Body of pancreas (tissue), 4 donors: ENCODE measurements at places on chromosomes 4 and X.

- DNase-seq, result no peak
Observed at GRCh38 chrX:32455704-32456103, 755.6 kb downstream of the DMD start.

DNA sequence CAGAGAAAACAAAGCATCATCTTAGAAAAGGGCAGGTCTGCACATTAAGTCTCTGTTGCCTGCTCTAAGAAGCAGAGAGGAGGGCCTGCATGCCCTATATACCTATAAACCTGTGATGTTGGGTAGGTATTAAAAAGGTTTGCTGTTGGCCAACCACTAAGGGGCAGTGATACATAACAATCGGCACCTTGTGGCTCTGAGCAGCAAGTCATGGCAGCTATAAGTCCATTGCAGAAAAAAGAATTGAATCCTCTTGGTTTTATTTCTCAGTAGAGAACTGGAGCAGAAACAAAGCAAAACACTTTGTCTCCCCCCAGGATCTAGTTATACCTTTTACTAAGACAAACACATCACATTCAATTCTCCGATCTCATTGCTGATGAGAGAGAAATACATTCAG, 1364.4 kb downstream of the STIM2 start:
- peak; percentile 9 for DNase-seq

GRCh38 chr4:74456056-74456744, 11.3 kb downstream of the AREG start:
- DNase-seq, result no peak

GRCh38 chrX:151680805-151681204, 14.5 kb upstream of the PRRG3 start:
- peak; percentile 63 for DNase-seq

- no peak for DNase-seq
Observed at GRCh38 chrX:11678158-11678557, 12.4 kb upstream of the ARHGAP6 start.

GRCh38 chr4:99013884-99014523, 18.5 kb downstream of the METAP1 start:
- DNase-seq, result no peak

- no peak for DNase-seq
Observed at GRCh38 chr4:16457944-16458343, 231.7 kb upstream of the TAPT1 start.

DNA sequence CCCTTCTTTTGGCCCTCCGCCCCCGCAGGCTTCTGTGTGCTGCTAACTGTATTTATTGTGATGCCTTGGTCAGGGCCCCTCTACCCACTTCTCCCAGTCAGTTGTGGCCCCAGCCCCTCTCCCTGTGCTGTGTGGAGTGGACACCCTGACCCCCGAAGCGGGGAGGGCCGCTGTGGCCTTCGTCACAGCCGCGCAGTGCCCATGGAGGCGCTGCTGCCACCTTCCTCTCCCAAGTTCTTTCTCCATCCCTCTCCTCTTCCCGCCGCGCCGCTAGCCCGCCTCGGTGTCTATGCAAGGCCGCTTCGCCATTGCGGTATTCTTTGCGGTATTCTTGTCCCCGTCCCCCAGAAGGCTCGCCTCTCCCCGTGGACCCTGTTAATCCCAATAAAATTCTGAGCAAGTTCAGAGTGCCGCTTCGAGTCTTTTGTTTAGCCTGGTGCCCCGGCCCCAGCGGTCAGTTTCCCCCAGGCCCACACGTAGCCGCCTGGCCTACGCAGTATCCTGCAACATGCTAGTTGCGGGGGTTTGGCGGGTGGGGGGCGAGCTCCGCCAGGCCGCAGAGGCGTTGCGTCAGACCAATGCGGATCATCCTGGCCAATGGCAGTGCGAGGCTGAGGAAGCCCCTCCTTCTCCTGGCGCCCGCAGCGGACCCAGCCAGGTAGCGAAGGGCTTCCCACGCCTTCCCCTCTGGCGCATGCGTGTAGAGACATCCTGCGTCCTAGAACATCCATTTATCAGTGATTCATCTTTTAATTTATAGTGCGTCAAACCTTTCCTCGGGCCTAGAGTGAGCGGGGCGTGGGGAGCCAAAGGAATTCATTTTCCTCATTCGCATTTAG, 5.6 kb upstream of the KANTR start:
- peak; percentile 88 for DNase-seq

DNA sequence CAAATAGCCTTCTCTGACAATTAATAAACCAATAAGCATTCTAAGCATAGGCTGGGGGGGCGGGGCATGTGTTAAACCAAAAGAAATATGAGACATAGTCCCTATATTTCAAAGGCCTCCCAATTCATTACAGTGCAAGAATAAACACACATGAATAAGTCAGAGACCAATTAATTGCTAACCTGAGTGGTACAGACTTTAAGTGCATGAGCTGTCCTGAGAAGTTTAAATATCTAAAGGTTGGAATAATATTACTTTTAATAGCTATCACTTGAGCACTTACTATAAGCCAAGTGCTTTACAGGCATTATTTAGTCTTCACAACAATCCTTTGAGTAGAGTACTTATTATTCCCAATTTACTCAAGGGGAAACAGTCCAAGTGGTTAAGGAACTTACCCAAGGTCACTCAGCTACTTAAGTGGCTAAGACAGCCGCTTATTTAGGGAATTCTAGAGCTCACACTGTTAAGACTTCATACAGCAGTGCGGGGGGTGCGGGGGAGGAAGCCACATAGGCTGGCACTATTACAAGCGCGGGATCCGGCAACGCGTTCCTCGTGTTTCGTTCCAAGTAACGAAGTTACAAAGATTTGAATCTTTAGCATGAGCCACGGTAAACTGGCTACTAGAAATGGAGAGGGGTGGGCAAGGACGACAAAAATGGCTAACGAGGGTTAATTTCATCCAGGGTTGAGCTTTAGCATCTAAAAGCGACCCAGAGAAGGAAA, 1.4 kb downstream of the THOC2 start:
- DNase-seq, result no peak

DNA sequence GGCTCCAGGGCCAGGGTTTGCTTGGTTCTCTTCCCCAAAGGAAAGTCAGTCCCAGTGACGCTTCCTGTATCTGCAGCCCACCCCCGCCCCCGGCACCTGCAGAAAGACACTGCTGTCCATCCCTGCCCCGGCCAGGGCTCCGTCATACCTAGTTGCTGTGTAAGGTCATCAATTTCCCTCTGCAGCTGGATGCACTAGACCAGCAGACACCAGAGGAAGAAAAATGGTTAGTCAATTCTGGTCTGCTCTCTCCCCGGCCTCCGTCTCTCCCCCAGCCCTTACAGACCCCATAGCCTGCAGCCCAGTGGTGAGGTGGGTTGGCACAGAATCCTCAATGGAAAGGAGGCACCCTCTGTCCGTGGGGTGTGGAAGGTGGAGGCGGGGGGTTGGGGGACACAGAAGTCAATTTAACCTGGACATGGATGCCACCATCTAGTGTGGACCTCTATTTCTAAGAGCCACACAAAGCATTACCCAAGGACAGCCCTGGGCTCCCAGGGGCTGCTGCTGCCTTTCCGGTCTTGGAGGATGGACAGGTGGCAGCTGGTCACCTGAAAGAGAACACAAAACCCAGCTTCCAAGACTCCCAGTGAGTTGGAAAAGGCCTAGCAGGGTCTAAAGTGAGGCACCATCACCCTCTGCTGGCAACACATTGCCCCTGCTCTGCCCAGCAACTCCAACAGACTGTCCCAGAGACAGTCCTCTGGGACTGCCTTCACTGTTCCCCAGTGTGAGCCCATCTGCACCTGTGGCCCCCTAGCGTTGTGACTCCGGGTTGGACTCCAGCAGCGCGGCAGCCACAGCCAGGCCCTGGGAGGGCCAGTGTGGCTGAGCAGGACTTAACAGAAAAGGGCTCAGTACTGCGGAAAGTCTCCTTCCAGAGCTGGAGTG, 40.2 kb upstream of the NHSL2 start:
- DNase-seq, result no peak

GRCh38 chr4:75555294-75556164, at the start of gene ODAPH:
TSS of gene ODAPH (plus strand) at chr4:75556066. CDS start at chr4:75556083, 17 bp downstream.
- no peak for DNase-seq

GRCh38 chr4:173546776-173547175, 16.7 kb upstream of the HAND2 start:
- DNase-seq, result no peak

- DNase-seq, result no peak
Observed at GRCh38 chr4:123427951-123428350, 31.4 kb downstream of the SPRY1 start.

DNA sequence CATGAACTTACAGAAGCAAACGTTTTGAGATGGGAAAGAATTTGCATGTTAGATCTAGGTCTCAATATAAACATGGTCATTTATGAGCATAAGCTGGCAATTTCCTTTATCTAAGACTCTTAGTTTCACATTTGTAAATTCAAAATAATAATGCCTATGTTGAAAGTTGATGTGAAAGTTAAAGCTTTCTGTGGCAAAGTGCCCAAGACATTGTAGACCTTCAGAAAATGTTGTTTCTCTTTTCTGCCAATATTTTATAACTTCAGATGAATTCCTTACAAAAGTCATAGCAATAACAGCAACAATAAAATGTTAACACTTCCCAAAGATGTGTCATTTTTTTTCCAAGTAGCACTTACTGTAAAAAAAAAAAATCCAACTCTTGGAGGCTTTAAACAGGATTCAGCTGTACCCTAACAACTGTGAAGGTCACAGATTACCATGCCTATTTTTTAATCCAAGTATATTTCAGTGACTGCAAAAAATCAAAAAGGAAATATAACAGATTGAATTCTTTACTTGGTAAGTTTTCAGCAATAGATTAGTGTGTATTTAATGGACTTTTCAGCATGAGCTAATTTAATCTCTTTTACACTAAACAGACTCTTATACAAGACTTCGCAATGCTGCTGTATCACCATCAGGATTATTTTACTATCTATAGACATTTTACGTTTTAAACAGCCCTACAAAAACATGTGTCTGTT, 206.5 kb upstream of the PDE5A start:
- no peak for DNase-seq

DNA sequence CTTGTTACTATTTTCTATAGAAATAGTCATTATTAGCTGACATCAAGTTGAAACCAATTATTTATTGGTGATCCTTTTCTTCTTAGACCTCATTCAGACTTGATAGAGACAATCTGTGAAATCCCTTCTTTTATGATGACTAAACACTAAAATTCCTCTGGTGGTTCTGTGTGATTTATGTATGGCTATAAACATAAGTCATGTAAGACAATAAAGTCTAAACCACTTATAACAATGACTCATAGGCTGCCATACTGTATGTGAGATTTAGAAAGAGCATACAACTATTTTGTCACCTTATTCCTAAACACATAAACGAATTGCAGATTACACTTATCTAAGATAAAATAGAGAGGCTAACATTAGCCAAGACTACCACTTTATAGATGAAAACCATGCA, 101.1 kb upstream of the PRR32 start:
- no peak for DNase-seq

DNA sequence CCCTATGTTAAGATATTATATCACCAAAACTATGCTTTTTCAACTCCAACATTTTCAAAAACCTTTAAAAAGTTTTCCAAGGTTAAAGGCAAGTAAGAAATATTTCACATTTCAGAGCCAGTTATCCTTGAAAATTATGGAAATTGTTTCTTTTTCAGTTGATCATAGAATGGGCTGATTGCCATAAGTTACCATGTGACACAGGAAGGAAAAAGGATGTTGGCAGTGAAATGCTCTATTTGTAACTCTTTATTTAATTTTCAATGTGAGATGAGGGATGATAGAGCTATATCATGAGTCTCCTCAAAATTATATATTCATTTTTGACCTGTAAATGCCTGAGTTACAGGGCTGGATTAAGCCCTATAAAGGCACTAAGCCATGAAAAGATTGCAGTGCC, 93.0 kb upstream of the PLS3 start:
- DNase-seq, result no peak

DNA sequence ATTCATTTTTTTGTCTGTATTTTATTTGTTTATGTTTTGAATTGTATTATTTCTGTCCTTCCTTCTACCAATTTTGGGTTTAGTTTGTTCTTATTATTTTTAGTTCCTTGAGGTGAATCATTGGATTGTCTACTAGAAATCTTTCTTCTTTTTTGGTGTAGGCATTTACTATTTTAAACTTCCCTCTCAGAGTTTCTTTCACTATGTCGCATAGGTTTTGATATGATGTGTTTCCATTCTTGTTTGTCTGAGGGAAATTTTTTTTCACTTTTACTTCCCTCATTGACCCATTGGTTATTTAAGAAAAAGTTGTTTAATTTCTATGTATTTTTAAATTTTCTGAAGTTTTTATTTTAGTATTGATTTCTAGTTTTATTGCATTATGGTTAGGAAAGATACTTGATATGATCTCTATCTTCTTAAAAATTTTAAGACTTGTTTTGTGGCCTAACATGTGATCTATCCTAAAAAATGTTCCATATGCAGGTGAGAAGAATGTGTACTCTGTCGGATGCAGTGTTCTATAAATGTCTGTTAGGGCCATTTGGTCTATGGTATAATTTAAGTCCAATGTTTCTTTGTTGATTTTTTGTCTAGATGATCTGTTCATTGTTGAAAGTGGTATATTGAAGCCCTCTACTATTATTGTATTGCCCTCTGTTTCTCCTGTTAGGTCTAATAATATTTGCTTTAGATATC, 68.8 kb downstream of the IL15 start:
- no peak for DNase-seq

DNA sequence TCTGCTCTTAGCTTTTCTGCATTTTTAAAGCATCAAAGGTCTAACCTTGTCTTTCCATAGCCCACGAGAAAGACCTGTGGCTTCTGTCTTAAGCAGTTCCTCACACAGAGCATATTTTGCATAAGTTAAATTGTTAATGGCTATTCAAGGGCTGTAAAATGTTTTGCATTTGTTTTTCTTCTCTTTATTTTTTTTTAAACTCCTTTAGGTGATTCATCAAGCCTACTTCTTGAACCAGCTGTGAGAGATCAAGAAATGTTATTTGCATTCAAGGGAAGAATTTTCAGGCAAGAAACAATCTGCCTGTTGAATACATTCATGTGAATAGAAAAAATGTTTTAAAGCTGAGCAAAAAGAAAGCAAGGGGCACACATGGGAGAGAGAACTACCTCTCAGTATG, 423.8 kb upstream of the FRG1 start:
- no peak for DNase-seq

GRCh38 chrX:750812-751211, 120.2 kb downstream of the SHOX start:
- no peak for DNase-seq

GRCh38 chr4:55086578-55086977, 38.8 kb downstream of the KDR start:
- DNase-seq, result no peak

DNA sequence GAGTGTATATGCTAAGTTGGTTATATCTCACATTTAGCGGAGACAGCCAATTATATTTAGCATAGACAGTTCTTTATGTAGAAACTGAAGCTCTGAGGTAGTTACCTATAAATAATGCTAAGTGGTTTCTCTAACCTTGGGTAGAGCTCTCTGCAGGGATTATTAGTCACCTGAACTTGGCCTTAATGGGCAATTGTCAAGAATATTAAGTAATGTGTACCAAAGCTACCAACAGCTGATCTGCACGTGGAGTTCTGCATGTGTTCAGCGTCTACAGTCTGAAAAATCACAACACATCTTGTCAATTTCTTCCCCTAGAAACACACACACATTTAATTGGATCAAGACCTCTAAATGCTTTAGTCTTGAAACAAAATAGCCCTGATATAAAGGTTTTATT, 740.6 kb upstream of the FAM241A start:
- DNase-seq, result no peak
